ENCODE measurements at places on chromosomes 13 and 19.

- DNase-seq, result no peak
These were observed 160.1 kb downstream of the TEX29 start for GRCh38 chr13:111480503-111480902.

DNA sequence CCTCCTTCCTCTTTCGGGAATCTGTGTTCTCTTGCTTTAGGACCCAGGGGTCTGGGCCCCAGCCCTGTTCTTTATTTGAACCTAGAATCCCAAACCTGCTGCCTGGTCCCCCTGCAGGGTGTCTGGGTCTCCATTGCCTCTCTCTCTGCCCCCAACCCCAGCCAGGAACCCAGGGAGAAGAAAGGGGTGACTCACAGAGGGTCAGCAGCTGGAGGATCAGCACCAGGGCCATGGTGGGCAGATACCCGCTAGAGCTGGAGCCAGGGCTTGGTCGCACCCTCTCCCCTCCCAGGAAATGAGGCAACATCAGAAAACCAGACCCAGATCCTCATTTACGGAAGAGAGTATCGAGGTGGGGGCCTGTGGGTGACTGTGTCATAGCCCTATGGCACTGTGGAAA lies at the start of gene OSCAR:
OSCAR (minus strand) TSS at position 243 of the 400 bp plus-strand sequence; CDS start at position 232, 11 bp downstream.
- DNase-seq, result no peak

DNA sequence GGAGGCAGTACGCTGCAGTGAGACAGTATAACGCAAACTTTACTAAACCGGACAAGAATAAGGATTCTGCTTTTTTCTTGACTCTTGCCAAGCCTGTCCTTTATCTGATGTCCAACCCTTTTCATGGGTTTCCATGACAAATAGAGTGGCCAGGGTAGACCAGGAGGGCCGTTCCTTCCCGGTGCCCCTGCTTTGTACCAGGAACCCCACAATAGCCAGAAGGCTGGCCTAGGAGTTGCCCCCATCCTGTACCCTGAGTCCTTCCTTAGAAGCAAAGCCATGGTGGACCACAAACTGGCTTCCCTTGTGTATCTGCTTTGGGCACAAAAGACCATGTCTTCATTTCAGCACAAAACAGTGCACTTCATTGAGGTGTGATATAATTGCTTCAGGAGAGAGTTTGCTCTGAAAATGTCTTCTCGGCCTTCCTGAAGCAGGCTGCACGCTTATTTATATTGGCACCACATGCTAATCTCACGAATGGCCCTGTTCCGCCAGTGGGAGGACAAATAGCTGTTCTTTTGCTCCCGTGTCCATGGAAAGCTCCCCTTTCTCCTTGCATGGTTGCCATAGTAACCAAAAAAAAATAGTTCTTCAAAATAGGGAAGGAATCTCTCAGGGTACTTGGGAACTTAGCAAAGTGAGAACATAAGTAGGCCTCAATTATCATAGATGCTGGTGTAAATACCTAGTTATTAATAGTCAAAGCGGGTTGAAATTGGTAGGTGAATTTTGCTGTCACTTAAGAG lies 222.1 kb downstream of the ZIC5 start:
- DNase-seq, result no peak

- no peak for DNase-seq
These were observed 864.3 kb upstream of the ATXN8OS start for GRCh38 chr13:69243366-69243765.

GRCh38 chr13:49437705-49438104 lies 6.2 kb downstream of the CAB39L start:
- no peak for DNase-seq

- no peak for DNase-seq
These were observed 22.3 kb upstream of the LILRA2 start for GRCh38 chr19:54551293-54551692.
